Activated T-cell treated with anti-CD3 and anti-CD28 coated beads for 4 hours (primary cell): ENCODE measurements at places on chromosomes 13 and 19.

GRCh38 chr13:108575430-108575829, 54.0 kb upstream of the MYO16 start:
- DNase-seq: no peak

- DNase-seq: no peak
These were observed 291.1 kb downstream of the LMO7 start for GRCh38 chr13:75927183-75927669.

DNA sequence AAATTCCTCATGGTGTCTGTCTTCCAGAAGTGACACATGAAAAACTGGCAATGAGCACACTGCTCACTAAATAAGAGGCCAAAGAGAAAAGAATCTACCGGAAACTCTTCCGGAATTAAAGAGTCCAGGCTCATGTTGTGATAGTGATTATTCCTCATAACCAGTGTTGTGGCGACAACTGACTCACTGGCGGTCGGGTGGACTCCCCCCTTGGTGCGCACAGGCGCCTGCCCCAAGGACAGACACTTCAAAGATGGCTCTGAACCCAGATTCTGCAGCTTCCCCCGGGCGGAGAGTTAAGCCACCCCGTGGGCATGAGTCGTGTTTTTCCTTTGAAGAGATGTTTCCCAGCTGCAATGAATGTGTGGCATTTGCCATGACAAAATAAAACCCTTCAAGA, 10.3 kb downstream of the IL17D start:
- DNase-seq: no peak

DNA sequence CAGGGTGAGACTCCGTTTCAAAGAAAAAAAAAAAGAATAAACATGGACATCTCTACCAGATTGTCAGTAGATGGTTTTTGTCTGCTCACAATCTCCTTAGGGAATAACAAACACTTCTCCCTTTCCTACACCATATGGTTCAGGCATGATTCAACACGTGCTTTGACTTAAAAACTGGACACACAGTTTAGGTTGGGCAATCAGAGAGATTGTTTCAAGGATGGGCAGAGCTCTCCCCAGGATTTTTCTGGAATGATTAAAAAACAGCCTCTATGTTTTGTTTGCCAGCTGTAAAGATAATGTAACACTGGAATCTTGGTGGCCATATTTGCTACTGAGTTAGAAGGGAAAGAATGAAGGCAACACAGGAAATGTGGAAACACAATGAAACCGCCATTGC, 150.1 kb upstream of the TSC22D1 start:
- DNase-seq: no peak

GRCh38 chr13:29159871-29160270, 339.7 kb downstream of the MTUS2 start:
- DNase-seq: no peak

GRCh38 chr19:50362030-50362412, 3.4 kb downstream of the NAPSA start:
- DNase-seq: no peak
